ENCODE measurements at places on chromosomes 6 and 20. TPM values are rescaled to one million over a fixed set of nuclear protein-coding genes. Genes with fewer than 3 reads are reported as not detected.

DNA sequence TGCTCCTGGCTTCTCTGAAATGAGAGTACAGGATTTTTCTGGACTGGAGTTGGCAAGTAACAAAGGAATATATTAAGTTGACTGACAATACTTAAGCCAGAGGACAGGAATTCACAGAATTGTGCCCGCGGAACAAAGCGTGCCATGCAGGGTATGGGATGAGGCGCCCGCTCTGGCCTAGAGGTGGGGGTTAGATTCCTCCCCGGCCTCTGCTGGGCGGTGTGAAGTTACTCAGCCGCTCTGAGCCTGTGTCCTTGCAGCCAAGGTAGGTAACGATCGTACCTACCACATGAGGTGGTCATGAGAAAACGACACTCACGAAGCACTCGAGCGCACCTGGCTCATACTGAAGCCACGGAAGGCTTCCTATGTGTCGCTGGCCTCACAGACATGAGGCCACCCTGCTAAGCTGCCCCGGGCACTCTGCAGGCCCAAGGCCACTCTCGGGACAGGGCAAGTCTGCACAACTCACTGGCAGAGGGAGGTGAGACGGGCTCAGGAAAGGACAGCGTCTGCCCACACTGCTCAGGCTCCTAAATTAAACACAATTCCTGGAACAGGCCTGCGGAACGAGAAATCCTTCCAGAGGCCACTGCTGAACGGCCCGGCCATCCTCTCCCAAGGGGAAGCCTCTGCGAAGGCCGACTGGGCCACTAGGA is 70.8 kb downstream of the PSMG4 start:
- no peak for DNase-seq

- no peak for DNase-seq
These were observed 306.7 kb downstream of the PLCB1 start for GRCh38 chr20:8438748-8439147.

DNA sequence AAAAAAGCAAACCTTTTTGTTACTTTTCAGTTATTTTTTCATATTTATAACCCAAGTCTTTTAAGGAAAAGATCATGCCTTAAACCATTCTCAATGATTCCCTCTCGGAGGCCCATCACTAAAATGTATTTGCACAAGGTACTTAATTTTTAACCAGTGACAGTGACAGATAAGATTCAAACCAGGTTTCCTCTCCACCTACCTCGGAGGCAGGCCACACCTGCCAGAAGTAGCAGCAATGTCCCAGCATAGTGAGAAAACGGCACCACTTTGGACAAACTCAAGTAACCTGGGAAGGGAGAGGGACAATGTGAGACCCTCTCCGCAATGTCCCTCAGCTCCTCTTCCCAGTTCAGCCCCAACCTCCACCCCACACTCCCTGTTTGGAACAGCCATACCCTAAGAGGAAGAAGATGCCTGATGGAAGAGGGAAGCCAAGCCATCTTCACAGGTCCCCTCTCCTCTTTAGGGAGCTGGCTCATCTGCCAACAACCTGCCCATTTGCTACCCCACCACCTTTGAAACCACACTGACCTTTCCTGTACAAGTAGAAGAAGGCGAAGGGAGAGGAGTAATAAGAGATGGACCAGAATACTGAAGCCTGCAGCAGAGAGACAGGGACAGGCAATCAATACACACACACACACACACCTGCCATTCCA is 2.3 kb downstream of the ABHD16A start:
- no peak for DNase-seq

DNA sequence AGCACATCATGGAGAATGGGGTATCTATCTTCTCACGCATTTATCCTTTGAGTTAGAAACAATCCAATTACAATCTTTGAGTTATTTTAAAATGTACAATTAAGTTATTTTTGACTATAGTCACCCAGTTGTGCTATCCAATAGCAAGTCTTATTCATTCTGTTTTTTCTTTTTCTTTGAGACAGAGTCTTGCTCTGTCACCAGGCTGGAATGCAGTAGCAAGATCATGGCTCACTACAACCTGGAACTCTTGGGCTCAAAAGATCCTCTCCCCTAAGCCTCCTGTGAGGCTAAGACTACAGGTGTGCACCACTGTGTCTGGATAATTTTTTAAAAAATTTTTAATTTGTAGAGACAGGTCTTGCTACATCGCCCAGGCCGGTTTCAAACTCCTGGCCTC is 201.5 kb upstream of the ZNF217 start:
- no peak for DNase-seq

- DNase-seq: peak; percentile 54
These were observed 1.2 kb downstream of the CHMP4B start for GRCh38 chr20:33812152-33812849.

DNA sequence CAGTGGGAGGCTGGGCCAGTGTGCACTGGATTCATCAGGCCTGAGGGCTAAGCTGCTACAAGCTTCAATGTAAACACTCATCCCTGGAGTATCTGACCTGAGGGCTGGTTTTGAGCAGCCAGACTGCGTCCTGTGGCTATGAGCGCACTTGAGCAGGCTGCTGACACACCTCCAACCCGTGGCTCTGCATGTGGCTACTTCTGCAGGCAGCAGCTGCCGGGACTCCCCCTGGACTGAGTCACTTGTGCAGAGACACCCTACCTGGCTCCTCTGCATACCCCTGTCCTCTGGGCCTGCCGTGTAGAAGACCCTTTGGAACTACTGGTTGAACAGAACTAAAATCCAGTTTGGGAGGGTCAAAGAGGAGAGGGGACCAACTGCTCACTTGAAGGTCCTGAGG is 172.0 kb downstream of the SCP2D1 start:
- DNase-seq: no peak

GRCh38 chr6:167050903-167051302 is 51.7 kb downstream of the CEP43 start:
- no peak for DNase-seq

DNA sequence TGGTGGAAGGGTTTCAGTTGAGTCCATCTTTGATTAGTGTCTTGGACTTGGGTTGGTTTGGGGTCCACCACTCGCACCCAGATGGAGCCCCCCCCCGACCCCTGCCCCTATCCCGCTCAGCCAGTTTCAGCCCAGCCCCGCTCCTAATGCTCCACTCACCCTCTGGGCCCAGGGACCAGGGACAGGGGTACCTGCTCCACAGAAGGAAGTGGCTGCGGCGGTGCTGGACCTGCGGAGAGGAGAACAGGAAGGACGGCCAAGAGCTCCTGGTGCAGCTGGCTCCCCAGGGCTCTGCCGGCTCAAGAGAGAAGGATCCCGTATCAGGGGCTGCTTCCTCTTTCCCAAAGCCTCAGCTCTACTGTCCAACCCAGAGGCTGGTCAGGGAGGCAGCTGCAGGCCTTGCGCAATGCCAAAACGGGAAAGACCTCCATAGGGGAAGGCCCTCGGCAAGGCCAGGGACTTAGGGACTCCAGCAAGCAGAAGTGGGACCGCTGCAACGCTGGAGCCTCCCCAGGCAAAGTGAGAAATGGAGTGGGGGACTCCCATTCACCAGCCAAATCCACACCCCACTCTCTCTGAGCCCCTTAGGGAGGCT is at the start of gene SIGLEC1:
Gene SIGLEC1, minus strand, starts transcription at position 322 of the 595 bp plus-strand sequence. CDS start 5,472 bp downstream, outside the sequence.
- DNase-seq: peak; percentile 19

- DNase-seq: no peak
These were observed 644.2 kb upstream of the GJE1 start for GRCh38 chr6:141488488-141488887.

DNA sequence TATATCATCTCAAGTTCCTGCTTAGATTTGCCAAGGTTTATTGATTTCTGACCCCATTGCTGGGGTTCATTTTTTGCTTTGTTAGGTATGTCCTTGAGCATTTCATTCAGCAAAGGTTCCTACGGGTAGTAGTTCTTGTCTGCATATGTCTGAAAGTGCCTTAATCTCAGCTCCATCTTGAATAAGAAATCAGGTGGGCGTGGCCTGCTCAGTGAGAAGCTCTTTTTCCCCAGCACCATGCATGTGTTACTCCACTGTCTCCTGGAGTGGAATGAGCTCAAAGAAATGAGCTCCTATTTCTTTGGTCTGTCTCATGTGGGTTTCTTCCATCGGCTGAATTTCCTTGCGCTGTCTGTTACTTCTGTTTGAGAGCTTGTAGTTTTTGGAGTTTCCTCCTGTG is 201.9 kb downstream of the QKI start:
- DNase-seq: no peak

- no peak for DNase-seq
These were observed 6.3 kb downstream of the PRR18 start for GRCh38 chr6:166301611-166302529.

DNA sequence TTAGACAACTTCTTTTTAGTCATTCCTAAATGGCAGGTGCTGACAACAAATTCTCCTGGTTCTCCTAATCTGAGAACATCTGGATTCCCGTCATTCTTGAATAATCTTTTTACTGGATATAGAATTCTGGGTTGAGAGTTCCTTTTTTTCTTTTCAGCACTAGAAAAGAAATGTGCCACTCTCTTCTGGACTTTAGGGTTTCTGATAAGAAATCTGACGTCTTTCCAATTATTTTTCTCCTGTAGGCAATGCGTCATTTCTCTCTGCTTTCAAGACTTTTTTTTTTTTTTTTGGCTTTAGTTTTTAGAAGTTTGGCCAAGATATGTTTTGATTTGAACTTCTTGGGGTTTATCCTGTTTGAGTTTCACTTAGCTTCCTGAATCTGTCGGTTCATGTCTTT is 66.1 kb upstream of the RNF24 start:
- DNase-seq: no peak

DNA sequence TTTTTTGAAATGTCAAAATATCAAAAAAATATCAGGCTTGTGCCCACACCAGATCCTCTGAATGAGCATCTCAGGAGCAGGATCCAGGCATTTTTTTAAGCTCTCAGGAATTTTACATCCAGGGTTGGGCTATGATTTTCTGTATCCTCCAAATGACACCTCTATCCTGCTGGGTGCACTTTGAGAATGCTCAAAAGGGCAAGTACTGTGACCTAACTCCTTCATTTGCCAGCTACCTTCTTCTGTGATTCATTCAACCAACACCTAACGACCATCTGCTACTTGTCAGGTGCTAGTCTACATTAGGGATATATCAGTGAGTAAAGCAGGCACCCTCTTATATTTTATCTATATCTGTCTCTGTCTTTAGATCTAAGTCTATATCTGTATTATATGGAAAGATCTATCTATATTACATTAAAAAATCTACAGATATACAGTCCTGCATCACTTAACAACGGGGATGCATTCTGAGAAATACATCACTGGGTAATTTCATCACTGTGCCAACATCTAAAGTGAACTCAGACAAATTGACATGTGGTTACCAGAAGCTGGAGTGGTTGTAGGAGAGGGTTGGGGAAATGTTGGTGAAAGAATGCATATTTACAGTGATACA is 131.6 kb downstream of the KIF16B start:
- no peak for DNase-seq

DNA sequence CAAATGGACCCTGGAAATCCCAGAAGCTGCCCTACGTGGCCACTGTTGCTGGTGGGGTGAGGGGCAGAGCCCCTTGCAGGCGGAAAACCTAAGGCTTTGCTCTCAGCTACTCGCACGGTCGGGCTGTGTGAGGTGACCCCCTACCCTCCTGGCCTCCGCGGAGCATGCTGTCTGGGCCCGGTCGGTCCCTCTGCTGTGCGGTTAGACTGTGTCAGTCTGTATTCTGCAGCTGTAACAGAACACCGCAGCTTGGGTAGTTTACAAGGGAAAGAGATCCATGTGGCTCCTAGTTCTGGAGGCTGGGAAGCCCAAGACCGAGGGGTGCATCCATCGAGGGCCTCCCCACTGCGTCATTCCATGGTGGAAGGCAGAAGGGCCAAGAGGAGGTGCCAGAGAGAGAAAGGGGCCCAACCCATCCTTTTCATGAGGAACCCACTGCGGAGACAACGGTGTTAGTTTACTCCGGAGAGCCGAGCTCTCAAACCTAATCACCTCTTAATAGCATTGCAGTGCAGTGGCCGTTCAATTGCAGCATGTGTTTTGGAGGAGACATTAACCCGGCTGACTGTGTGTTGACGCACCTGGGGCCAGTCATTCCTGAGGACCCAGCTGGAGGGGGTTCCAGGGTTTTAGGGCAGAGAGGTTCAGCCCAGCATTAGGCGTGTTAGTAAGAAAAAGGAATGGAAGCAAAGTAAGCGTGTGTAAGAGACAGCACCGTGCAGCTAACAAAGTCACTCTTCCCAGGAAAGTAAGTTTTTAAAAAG is 18.3 kb downstream of the COL9A3 start:
- DNase-seq: no peak

DNA sequence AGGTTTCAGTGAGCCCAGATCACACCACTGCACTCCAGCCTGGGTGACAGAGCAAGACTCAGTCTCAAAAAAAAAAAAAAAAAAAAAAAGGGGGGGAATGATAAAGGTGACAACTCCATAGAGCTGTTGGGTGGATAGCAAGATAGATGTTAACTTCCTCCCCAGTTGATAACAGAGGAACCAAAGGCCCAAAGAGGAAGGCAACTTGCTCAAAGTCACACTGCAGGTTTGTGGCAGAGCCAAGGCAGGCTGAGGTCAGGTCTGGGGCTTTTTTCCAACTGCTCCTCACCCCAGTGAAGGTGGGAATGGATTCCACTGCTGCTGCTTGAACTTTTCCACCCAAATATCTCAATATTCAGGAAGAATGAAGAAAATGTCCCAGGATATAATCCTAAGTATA is 26.7 kb downstream of the HCK start:
- DNase-seq: no peak

- DNase-seq: no peak
These were observed 110.1 kb upstream of the HS3ST5 start for GRCh38 chr6:114452785-114453401.

GRCh38 chr6:143701349-143702234 is 23.8 kb downstream of the PHACTR2 start:
- DNase-seq: no peak

GRCh38 chr20:23072892-23073586 is 13.1 kb downstream of the CD93 start:
- DNase-seq: no peak

DNA sequence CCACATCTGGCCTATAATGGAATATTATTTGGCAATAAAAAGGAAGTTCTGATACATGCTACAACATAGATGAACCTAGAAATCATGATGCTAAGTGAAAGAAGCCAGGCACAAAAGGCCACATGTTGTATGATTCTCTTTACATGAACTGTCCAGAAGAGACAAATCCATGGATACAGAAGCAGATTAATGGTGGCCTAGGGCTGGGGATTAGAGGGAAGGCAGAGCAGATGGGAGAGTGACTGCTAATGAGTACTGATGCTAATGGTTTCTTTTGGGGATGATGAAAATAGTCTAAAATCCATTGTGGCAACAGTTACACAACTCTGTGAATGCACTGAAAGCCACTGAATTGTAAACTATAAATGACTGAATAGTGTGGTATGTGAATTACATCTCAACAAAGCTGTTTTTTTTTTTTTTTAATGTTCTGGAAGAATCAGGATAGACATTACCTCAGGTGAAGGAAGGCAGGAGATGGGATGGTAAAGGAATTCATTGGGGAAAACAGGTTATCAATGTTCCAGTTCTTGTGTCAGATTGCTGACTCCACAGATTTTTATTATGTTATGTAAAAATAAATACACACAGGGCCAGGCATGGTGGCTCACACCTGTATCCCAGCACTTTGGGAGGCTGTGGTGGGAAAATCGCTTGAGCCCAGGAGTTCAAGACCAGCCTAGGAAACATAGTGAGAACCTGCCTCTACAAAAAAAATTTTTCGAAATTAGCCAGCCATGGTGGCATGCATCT is 8.9 kb upstream of the SOX12 start:
- no peak for DNase-seq

- DNase-seq: no peak
These were observed 280.5 kb upstream of the PRND start for GRCh38 chr20:4441191-4441590.

The ESR1 gene
- 0.11 TPM for total RNA-seq

The AK9 gene
- 19.2 TPM for total RNA-seq

The BLOC1S5 gene
- 11.2 TPM for total RNA-seq

The TNNC2 gene
- not detected for total RNA-seq

The SUMO4 gene
- 5.3 TPM for total RNA-seq

The PXMP4 gene
- total RNA-seq: 6.2 TPM

The HUS1B gene
- 1.5 TPM for total RNA-seq

The GSTA3 gene
- total RNA-seq: not detected
